ENCODE measurements at places on chromosomes 7 and 10.

- DNase-seq = no peak
These were observed 279.7 kb downstream of the USP6NL start for GRCh38 chr10:11331726-11332125.

DNA sequence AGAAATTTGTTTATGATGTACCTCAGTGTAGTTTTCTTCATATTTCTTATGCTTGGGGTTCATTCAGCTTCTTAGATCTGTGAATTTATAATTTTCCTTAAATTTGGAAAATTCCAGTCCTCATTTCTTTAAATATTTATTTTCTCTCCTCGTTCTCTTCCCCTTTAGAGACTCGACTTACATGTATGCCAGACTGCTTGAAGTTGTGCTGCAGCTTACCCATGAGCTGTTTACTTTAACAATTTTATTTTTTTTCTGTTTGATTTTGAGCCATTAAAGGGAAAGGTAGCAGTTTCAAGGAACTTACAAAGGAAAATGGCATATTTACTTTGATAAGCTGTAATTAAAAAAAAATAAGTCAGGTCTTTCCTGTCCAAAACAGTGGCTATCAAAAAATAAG, 123.0 kb upstream of the ZNF32 start:
- no peak for DNase-seq

DNA sequence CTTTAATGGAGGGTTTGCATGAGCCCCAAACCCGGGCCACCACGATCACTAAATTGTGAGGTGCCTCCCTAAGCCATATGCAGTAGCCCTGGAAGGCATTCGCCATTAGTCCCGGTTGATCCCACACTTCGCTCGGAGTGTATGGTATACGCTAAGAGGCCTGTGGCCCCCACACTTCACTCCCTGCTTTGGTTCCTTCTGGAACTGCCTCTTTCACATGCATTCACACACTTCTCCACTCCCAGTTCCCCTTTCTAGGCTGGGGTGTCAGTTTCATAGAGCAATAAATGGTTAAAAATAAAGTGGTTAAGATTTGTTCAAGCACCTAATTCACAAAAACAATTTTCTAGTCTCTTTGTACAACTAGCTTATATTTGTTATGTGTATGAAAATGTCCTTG, 212.1 kb upstream of the KCND2 start:
- no peak for DNase-seq

- DNase-seq = no peak
These were observed 16.0 kb downstream of the TRIL start for GRCh38 chr7:28942168-28942567.

DNA sequence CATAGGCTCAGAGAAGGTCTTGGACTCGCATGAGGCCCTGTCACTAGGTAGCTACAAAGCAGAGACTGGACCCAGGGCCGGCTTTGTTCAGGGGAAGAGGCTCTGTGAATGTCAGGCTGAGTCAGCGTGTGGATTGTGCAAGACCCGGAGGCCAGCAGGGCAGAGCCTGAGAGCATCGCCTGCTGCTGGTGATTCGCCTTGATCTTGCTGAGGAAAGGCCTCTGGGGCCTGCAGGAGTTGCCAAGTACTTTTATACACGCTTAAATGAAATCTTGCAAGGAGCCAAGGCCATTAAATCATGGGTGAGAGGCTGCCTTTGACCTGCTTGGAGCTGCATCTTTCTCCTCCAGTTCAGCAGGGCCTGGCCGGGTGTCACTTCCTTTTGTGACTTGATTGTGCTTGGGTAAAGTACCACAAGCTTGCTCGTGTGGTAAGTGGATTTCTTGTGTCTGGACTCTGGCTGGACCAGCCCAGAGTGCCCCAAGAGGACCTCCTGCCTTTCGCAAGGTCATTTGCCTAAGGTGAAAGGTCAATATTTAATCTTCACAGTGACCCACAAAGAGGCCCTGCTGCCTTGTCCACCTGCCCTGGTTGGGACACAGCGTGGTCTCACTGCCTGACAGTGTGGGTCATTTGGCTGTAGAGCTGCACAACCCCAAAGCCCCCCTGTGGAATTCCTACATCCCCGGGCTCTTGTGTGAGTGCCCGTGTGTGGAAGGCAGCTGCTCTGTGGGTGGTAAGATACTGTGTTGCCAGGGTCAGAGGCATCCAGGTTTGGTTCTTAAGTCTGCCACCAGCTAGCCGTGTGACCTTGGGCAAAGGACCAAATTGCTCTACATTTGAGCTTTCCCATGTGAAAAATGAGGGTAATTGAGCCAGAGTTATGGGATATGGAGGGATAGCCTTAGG, 38.6 kb upstream of the SH2D4B start:
- DNase-seq = peak; percentile 53

Data from stimulated activated CD4-positive, alpha-beta T cell treated with anti-CD3 and anti-CD28 coated beads, Interleukin-1b, Interleukin-23, amount 100 ng/mL, for 24 hours (primary cell).